ENCODE measurements at places on chromosomes 12 and 14. TPM values are rescaled to one million over a fixed set of nuclear protein-coding genes. Genes with fewer than 3 reads are reported as not detected.

GRCh38 chr12:63849106-63849620, 4.7 kb downstream of the SRGAP1 start:
- no peak for DNase-seq

DNA sequence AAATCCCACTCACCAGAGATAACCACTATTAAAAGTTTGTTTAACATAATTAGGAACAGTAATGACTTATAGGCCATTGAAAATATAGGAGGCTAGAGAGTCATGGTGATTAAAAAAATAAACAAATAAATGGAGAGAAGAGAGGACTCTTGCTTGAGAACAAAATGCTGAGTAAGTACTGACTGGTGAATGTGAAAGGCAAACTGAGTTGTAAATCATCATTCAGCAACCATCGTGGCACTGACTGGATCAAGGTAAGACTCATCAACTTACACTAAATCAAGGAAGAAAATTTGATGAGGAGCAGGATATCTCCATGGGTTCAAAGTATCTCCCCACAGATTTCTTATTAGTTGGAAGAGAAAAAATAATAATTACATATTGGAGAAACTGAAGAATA, 14.1 kb upstream of the YBX3 start:
- DNase-seq, result no peak

- DNase-seq, result no peak
Measured at GRCh38 chr14:60125918-60126317, 34.2 kb downstream of the PCNX4 start.

DNA sequence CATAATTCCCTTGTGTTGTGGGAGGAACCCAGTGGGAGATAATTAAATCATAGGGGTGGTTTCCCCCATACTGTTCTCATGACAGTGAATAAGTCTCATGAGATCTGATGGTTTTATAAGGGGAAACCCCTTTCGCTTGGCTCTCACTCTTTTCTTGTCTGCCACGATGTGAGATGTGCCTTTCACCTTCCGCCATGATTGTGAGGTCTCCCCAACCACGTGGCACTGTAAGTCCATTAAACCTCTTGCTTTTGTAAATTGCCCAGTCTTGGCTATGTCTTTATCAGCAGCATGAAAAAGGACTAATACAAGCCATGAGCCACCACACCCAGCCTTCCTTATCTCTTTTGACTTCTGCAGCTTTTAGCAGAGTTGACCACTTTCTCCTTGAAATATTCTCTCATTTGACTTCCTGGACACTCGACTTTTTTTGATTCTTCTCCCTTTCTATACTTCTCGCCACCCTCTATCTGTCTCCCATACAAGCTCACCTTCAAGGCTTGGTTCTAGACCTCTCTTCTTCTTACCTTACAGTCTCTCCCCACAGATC, 2.3 kb downstream of the MTERF2 start:
- no peak for DNase-seq

GRCh38 chr12:57008178-57008577, 1.8 kb upstream of the ZBTB39 start:
- DNase-seq, result peak; percentile 72

Gene ASIC1
- total RNA-seq, result not detected

Gene IRF2BPL
- 63.9 TPM for total RNA-seq

DNA sequence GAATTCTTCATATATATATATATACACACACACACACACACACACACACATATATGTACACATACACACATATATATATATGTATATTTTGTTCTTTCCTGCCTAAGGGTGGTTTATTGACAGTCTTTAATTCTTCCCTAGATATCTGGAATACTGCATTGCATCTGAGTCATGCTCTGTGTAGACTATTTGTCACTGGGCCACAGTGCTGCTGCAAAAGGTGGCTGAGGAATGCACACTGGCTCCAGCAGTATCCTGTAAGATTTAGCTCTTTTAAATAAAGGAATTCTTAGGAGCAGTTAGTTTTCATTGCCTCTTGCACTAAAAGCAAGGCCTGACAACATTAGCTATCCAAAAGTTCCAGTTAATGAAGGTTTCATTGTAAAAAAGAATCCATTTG, 200.9 kb downstream of the APAF1 start:
- no peak for DNase-seq

GRCh38 chr14:55610713-55611370, 30.8 kb downstream of the KTN1 start:
- DNase-seq, result no peak

- peak; percentile 32 for DNase-seq
Measured at GRCh38 chr14:34053666-34054065, 102.8 kb upstream of the EGLN3 start.

GRCh38 chr12:14258575-14258940, 106.9 kb upstream of the ATF7IP start:
- DNase-seq, result no peak

GRCh38 chr12:19093218-19093617, 36.3 kb upstream of the PLEKHA5 start:
- no peak for DNase-seq

GRCh38 chr12:104562763-104563162, 106.0 kb downstream of the CHST11 start:
- no peak for DNase-seq

- peak; percentile 79 for DNase-seq
Measured at GRCh38 chr14:67426983-67427606, 15.1 kb upstream of the PLEK2 start.

GRCh38 chr12:115869604-115870003, 407.9 kb downstream of the MED13L start:
- no peak for DNase-seq

DNA sequence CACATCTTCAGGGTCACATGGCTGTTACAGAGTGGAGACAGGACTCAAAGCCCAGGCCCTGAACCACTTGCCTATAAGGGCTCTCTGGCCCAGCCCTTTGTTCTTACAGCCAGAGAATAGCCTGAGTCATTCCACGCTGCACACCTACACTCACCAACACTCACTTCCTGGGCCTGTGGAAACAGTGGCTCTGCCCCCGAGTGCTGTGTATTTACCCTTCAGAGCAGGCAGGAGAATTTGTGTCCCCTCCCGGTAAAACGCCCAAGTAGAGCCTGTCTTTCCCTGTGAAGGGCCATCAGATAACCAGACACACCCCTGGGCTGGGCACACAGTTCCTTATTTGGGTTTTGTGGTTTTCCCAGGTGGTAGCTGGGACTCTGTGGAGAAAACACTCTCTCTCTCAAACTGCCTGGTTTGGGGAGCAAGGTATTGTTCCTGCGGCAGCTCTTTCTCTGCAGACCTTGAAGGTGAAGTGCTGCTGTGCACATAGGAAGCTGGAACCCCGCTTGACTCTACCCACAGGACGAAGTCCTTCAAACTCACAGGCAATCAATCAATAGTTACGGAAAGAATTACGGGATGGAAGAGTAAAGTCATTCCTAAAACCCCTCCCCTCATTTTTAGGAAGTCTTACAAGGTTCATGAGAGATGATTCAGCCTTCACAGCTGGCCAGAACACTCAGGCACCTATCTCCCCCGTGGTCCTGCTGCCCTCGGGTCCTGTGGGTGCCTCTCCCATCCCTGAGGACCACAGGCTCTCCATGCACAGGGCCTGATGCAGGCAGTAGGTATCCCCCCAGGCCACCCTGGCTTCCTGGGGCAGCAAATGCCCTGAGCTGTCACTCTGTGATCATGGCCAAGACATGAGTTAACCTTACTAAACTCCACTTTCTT, 20.3 kb downstream of the FIGNL2 start:
- DNase-seq, result peak; percentile 86

Gene HSPB8
- 125 TPM for total RNA-seq

- DNase-seq, result no peak
Measured at GRCh38 chr14:74685056-74685455, 27.8 kb downstream of the AREL1 start.

Gene SERPINA9
- total RNA-seq, result not detected

Data from renal cortical epithelial cell (primary cell).